ENCODE measurements at places on chromosomes 5 and 9. TPM values are rescaled to one million over a fixed set of nuclear protein-coding genes. Genes with fewer than 3 reads are reported as not detected.

- DNase-seq: no peak
These were observed 58.5 kb upstream of the GNE start for GRCh38 chr9:36316611-36317317.

DNA sequence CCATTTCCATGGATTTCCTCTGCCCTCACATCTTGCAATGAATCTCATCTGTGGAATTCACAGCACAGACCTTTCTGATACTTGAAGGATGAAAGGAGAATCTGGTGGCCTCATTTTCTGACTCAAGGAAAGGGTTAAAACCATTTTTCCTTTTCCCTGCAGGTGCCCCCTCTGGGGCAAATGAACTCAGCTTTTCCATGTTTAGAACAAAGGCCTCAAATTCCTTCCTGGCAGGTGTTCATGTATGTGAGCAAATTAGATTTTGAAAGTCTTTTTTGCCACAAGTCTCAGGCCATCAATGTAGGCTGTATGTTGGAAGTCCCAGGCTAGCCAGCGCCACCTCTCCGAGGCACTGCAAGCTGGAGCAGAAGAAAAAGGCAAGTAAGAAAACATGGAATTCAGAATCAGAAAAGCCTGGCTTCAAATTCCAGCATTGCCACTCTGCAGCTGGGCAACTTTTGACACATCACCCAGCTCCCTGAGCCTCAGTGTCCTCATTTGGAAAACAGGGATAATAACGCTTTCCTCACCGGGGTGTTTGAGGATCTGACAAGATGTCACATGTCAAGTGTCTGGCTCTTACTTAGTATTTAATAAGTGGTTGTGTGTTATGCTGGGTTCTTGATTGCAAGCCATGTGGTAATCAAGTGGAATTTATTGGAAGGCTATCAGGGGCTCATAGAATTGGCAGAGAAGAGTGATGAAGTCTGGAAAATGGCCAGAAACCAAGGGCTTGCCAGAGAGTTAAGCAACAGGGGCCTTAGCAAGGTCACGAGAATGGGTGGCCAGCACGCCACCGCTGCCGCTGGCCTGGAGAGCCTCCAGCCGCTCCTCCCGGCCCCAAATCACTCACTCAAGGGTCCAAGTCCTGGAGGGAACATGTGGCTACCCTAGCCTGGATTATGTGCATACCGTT is 48.4 kb upstream of the SMIM23 start:
- no peak for DNase-seq

DNA sequence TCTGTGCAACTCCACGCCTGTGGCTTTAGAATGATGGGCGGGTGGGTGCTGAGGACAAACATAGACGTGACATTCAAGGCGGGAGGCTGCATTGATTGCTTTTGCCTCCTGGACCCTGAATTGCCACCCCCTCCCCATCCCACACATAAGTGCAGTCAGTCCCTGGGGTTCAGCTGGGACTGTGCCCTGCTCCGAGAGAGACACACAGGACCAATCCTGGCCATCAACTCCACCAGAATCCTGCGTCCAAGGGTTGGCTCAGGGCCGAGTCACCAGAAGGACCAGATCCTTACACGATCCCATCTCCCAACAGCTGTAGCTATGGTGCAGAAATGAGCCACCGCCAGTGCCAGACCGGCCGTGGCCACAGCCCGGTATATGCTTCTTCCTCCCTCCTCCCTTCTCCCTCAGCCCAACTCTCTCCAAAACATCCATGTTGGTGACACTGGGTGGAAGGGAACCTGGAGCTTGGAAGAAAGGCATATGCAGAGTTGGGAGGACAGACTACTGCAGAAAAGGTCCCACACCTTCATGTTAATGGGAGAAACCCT is 27.4 kb downstream of the IRX2 start:
- DNase-seq: no peak

DNA sequence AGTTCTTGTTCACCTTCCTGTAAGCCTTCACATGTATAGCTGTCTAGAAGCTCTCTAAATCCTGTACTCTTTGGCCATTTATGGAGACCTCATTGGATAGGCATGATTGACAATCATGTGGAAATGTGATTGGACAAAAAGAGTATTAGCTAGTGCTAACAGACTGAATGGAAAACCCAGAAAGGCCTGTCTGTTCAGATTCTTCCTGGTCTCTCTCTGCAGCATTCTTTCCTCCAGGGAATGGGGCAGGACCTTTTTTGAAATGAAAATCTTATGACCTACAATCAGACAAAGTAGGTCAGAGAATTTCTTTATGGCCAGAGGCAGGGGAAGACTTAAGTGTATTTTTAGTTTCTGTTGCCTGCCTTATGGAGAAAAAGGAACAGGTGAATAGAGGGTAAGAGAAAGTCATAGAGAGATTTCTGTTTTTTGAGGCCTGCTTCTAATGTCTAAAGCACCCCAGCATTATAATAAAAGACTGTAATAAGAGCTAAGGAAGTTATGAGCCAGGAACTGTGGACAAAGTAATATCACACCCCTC is 152.4 kb upstream of the CCDC152 start:
- no peak for DNase-seq

MEIKIN gene
- not detected for total RNA-seq

DNA sequence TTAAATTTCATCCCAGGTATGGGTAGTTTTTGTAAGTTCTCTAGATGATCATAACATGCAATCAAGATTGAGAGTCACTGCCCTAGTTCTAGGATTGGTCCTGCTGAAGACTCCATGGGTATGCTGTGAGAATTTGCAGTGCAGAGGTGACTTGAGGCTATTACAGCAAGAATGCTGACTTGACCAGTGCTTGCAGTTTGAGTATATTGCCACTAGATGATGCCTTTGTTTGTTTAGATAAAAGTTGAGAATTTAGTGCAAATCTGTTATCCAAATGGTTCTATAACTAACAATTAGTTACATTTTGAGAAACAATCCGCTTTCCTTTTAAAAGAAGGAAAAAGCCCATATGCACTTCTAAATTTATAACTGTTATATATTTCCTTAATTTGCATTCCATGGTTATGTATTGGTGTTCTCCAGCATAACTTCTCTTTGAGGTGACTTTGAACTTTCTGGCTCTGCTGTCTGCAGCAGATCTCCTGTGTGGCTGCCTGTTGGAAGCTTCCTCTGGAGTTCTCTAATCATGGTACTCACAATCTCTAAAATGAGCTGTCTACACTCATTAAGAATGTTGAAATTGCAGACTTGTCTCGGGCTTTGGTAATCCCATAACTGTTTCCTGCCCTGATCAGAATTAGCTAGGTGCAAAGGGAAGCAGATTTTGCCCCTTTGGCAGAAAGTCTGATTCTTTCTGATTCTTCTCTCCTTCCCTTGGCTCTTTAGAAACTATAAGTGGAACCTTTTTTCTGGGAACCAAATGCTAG is 24.9 kb downstream of the MELK start:
- DNase-seq: no peak

GRCh38 chr5:50751064-50751657 is 84.7 kb downstream of the PARP8 start:
- DNase-seq: no peak

SAXO1 gene
- 0.48 TPM for total RNA-seq

MRPS27 gene
- 66.3 TPM for total RNA-seq

DNA sequence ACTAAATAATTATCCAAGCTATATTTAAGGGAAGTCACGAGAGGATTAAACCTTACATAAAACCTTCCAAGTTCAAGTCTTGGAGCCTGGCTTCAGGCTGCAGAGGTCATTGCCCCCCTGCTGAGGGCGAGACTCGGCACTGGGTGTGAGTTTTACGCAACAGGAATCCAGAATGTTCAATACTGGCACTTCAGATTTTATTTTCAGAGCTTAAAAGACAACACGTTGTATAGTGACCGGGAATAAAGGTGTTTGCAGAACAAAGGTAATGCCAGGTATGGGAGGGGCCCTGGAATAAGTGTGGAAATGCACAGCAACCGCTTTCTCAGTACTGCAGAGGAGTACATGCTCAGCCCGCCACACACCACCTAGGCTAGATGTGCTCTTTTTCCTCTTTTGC is 207.0 kb downstream of the GAPVD1 start:
- DNase-seq: no peak

DNA sequence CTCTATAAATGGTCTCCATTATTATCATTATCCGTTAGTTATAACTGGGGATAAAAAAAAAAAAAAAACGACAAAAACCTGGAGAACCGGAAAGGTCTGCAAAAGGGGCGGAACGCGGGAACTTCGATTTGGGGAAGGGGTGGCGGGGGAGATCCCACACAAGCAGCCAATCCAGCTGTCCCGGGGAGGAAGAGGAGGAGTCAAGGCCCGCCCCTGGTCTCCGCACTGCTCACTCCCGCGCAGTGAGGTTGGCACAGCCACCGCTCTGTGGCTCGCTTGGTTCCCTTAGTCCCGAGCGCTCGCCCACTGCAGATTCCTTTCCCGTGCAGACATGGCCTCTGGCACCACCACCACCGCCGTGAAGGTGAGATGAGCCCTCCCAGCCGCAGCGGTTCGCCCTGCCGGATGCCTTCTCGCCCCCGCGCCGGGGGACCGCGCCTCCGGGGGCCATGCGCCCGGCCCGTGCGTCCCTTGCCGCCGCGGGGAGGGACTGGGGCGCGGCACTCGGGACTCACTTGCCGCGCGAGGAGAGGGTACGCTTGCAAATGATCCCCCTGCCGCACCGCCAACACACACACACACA is at the start of gene MTAP:
Gene MTAP, plus strand, starts transcription at position 219 of the 583 bp plus-strand sequence. Its CDS starts 113 bp downstream, at position 332.
- DNase-seq: peak; percentile 88

- no peak for DNase-seq
These were observed 13.4 kb upstream of the XPA start for GRCh38 chr9:97710356-97711222.

GRCh38 chr9:134889386-134890154 is 9.0 kb downstream of the FCN2 start:
- DNase-seq: peak; percentile 60
